Urothelium cell line (cell line): ENCODE measurements at places on chromosomes 2 and 18.

- no peak for DNase-seq
These were observed 83.6 kb upstream of the LCLAT1 start for GRCh38 chr2:30363406-30363805.

DNA sequence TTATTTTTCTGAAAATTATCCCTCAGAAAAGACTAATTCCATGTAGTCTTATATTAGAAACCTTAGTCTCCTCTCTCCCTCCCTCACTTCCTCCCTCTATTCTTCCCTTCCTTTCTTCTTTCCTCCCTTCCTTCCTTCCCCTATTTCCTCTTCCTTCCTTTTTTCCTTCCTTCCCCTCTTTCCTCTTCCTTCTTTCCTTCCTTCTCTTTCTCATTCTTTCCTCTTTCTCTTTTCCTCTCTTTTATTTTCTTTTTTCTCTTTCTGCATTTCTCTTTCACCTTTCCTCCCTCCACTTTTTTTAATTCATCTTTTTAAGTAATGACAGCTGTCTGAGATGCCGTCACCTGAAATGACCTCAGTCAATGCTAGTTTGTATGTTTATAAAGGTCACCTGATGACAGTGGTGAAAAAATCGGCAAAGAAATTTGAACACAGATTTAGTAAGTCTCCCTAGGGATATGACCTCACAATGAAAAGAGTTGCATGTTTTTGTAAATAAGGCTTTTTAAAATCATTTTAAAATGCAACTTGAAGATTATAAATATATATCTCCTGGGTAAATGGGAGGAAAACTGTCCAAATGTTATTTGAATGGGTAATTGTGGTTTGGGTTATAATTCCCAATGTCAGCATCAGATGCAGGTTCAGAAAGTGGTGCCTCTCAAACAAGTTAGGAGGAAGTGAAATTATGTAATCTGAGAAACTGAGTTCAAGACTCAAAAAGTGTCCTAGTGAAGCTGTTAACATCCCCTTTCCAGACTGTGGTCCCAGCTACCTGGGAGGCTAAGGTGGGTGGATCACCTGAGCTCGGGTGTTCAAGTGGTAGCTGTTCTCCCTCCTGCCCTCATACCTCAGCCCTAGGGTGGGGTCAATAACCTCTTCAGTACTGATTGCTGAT is 90.3 kb upstream of the ST3GAL5 start:
- DNase-seq: no peak

- no peak for DNase-seq
These were observed 101.3 kb downstream of the DNAH7 start for GRCh38 chr2:195967336-195967735.

- DNase-seq: no peak
These were observed 393.0 kb downstream of the CDH19 start for GRCh38 chr18:66210875-66211274.

DNA sequence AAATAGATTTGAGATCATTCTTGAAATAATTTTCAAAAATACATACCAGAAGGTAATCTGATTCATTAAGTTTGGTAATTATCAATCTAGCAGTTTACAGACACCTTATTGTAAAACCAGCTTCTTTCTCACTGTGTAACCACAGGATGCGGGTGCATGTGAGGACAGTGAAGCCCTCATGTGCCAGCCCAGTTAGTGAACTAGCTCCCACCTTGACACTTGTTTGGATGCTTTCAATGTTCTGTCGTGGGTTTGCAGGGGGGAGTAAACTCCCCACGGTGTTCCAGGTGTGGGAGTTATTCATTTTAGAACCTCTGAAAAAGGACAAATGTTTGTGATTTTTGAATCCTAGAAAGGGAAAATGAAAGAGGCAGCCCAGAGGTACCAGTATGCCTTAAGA is 59.0 kb downstream of the WDSUB1 start:
- no peak for DNase-seq

- peak; percentile 49 for DNase-seq
These were observed 99.8 kb downstream of the ZNF236 start for GRCh38 chr18:76922107-76922506.

DNA sequence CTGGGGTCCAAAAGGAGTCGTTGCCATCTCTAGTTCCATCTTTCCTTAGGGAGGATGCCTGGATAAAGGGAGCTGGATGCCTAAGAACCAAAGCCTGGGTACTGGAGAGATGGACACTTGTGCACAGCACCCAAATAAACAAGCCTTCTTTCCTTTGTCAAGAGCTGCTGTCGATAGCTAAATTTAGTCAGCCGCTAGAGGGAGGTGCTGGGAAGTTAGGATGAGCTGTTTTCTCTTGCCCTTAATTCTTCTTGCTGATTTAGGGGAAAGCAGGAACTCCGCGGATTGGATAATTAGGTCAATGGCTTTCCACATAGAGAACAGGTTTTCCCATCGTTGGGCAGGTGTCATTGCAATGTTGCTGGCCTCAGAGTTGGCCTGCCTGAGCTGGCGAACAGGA is 30.9 kb upstream of the SERPINB12 start:
- DNase-seq: peak; percentile 30

- no peak for DNase-seq
These were observed 270.4 kb downstream of the ARHGAP15 start for GRCh38 chr2:143399631-143400069.

- no peak for DNase-seq
These were observed 70.6 kb upstream of the LINC00305 start for GRCh38 chr18:64219517-64219916.

GRCh38 chr2:144323946-144324345 is 196.0 kb downstream of the ZEB2 start:
- no peak for DNase-seq

DNA sequence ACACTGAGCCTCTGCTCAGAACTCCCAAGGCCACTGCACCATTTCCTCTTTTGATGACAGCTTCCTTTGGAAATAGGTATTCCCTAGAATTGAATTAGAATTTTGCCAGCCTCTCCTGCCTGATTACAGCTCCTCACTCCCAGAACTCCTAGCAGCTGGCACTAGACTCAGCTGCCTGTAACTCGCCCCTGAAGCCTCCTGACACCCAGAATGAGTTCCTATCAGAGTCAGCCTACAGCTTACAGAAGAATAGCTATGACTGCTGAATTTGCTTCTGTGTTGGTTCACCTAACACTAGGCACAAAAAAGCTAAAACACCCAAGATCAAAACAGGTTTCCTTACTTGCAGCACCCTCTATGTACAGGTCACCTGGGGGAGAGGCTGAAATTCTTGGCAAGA is 108.2 kb upstream of the PTPRM start:
- no peak for DNase-seq

DNA sequence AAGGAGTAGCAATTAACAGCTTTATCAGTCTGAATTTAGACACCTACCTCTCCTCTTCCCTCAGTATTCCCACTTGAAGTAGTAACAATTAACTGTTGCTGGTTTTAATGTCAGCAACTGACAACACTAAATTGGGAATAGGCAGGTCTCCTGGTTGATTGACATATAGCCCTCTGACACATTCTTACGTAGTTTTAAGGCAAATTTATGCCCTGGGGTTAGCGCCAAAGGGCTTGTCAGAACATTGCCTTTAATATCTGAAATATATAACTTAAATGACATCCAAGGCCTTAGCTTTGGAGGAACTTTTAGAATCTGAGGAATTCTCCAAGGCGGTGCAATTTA is 7.4 kb downstream of the ASXL3 start:
- DNase-seq: no peak

GRCh38 chr2:149383340-149383739 is 53.0 kb downstream of the LYPD6 start:
- no peak for DNase-seq

- no peak for DNase-seq
These were observed 79.2 kb downstream of the SLC25A12 start for GRCh38 chr2:171814883-171815282.

DNA sequence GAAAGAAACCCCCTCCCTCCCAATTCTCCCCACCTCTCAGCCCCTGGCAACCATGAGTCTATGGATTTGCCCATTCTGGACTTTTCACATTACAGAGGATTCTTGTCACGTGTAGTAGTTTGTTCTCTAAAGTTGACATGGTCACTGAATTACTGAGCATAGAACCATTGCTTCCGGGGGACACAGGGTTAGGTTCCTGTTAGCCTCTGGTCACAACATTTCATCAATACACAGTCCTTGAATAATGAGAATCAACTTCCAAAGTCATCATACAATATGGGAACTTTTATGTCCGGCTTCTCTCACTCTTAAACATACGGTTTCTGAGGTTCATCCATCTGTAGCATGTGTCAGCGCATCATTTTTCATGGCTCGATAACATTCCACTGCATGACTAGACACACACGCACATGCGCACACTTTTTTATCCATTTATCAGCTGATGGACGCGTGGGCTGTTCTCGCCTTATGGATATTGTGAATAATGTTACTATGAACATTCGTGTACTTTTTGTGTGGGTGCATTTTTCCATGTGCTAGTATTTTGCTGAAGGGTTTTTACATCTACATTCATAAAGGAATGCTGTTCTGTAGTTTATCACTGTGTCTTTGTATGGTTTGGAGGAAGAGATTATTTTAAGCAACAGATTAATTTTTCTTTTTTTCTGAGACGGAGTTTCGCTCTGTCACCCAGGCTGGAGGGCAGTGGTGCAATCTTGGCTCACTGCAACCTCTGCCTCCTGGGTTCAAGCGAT is 48.1 kb downstream of the PARD6G start:
- no peak for DNase-seq

DNA sequence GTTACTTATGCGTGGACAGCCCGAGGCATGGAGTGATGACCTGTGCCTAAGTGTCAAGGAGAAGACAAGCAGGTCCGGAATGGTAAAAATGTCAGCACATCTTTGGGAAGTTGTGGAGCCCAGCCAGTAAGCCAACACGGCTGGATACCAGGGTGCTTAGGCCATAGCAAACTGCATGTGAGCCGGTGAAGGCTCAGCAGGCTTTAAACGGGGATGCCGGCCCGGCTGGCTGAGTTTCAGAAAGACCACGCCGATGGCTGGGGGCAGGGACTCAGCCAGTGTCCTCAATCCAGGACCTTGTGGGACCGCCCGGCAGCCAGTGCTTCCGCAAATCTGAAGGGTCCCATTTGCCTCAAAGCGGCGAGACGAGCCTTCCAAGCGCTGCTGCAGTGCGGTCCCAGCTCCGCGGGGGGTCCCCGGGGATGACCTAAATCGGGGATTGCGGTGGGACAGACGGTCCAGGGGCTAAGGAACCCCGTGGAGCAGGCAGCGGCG is 946 bp upstream of the AGAP1 start:
- DNase-seq: no peak

GRCh38 chr2:241379481-241380480 is 23.7 kb downstream of the FARP2 start:
- no peak for DNase-seq

DNA sequence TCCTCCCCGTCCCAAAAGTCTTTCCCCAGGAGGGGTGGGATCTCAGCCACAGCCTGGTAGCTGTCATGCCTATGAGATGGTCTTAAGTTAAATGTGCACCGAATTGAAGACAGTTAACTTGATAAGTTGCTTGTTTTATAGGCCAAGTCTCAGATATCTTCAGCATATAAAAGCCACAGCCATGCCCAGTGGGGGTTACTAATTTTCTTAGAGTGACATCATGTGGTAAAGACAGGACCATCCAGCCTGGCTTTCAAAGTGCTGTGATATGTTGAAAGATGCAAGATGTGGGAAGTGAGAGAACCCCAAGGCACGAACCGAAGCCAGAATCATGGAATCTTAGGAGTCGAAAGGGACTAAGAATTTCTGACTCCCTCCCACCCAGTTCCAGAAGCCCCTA is 42.1 kb upstream of the FAM124B start:
- no peak for DNase-seq

- no peak for DNase-seq
These were observed 42.9 kb downstream of the ADI1 start for GRCh38 chr2:3476321-3476984.

DNA sequence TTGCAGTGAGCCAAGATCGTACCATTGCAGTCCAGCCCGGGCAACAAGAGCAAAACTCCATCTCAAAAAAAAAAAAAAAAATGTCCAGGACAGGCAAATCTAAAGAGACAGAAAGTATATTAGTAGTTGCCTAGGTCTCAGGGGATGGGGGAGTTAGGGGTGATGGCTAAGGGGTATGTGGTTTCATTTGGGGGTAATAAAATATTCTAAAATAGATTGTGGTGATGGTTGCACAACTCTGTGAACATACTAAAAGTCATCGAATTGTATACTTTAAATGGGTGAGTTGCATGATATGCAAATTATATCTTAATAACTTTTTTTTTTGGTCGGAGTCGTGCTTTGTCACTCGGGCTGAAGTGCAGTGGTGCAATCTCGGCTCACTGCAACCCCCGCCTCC is 34.2 kb upstream of the ACTR2 start:
- DNase-seq: no peak

- no peak for DNase-seq
These were observed 164.6 kb upstream of the SP5 start for GRCh38 chr2:170550501-170550900.

DNA sequence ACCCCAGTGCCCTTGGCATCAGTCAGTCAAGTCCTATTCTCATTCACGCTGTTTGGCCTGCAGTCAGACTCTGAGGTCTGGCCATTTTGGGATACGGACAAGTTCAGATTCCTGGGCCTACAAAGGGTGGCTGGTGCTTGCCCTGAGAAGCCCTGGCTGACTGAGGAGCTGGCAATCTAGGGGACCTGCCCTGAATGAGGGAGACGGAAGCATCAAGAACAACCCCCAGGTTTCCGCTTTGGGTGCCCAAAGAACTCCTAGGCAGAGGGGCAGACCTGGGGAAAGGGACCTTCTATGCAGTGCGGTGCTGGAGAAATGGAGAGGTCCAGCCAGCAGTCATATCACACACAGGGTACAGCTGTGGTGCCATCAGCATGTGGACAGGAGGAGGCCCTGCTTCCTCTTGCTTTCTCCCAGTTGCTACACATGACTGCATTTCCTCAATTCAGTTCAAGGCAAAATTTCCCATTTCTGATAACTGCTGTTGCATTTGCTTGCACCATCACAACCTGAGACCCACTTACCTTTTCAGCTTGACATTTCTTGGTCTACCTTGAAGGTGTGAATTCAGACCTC is 70.9 kb upstream of the LGALSL start:
- DNase-seq: no peak

DNA sequence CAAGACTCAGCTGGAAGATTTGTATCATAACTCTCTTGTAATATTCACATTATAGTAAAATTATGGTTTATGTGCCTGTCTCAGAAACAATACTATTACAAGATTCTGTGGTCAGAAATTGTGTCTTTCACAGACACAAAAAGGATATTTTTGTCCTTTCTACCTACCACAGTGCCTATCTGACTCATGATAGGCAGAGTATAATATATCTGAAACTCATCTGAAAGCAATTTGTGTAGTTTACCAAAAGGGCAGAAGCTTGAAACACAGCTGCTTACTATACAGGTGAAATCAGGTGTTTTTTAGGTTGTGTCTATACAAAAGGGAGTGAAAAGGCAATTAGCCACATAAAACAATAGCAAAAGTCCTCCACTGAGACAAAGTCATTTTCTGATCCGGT is 10.9 kb downstream of the TMEM200C start:
- DNase-seq: no peak

GRCh38 chr2:190912726-190913125 is 32.1 kb downstream of the GLS start:
- DNase-seq: no peak
